ENCODE measurements at places on chromosomes 1 and 21.

GRCh38 chr1:245256528-245256927 is 101.7 kb downstream of the KIF26B start:
- DNase-seq = no peak

DNA sequence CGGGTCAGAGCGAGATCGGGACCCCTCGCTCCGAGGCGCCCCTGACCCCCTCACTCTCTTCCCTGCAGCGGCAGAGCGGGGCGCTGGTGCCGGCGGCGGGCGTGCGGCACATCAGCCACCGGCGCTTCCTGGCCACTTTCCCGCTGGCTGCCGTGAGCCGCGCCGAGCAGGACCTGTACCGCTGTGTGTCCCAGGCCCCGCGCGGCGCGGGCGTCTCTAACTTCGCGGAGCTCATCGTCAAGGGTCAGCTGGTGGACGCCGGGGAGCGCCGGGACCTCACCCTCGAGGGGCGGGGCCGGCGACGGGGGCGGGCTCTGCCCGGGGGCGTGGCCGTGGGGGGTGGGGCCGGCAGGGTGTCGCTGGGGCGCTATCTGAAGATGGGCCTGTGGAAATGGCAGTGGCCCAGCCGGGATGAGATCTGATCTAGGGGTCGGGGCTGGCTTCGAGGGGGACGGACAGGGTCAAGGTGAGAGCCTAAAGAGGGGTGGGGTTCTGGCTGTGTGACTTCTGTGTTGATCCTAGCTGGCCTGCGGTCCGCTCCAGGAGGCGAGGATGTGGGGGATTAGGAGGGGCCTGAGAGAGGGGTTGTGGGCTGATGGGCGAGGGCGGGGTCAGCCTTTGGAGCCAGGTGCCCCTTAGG is 23.6 kb downstream of the PTPRU start:
- DNase-seq = no peak

GRCh38 chr1:152449661-152450060 is 35.6 kb upstream of the CRNN start:
- DNase-seq = no peak

DNA sequence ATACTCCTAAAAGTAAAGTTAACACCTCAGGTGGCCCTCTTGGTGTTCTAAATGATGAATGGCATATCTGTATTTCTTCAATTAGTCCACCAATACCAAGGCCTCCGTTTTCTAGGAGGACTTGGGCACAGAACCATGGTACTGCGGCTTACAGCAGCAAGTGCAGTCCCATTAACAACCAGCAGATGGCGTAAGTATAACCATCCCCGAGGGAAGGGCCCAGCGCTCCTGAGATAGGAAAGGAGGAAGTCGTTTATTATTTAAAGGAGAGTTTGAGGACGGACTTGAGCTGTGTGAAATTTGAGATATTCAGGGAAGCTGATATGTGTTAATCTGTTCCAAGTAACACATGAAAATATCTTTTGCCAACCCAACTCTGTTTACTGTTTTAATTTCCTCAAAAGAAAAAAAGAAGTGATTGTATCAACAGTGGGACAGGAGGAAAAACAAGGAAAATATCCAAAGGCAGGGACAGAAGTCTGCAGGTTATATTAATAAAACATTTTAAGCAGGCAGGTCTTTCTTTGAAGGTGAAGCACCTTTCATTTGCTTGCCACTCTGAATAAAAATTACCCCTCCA is 37.7 kb upstream of the KCNJ15 start:
- no peak for DNase-seq

GRCh38 chr1:9293533-9294404 is 1.1 kb downstream of the SPSB1 start:
- no peak for DNase-seq

DNA sequence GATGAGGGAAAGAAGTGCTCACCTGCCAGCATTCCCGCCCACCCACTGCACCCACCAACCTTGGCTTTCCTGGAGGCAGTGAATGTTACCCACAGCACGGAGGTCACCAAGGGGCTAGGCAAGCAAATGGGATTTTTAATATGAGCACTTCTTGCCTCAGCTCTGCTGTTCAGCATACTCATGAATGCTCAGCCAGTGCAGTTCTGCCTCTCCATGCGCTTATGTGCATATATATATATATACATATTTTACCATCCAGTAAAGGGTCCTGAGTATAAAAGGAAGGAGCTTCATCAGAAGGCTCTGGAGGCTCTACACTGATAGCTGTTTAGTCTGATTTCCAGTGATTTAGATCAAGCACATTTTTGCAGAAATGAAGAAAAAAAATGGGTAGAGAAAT is 366.9 kb downstream of the SIPA1L2 start:
- no peak for DNase-seq

- no peak for DNase-seq
Measured at GRCh38 chr1:156608981-156609380, 7.7 kb upstream of the GPATCH4 start.

DNA sequence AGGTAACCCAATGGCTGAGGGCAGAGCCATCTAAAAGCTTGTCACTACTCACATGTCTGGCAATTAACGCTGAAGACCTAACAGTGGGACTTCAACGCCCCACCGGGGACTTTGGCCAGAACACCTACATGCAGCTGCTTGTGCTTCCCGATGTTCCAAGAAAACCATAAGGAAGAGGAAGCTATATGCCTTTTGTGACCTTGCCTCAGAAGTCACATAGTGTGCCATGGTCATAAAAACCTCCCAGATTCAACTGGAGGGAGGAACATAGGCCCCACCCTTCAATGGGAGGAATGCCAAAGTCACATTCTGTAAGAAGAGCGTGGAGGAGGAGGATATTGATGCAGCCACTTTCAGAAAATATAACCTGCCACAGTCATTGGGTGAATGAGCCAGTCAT is 147.8 kb upstream of the MAGI3 start:
- DNase-seq = no peak

GRCh38 chr21:39136711-39137110 is 46.5 kb downstream of the PSMG1 start:
- no peak for DNase-seq

DNA sequence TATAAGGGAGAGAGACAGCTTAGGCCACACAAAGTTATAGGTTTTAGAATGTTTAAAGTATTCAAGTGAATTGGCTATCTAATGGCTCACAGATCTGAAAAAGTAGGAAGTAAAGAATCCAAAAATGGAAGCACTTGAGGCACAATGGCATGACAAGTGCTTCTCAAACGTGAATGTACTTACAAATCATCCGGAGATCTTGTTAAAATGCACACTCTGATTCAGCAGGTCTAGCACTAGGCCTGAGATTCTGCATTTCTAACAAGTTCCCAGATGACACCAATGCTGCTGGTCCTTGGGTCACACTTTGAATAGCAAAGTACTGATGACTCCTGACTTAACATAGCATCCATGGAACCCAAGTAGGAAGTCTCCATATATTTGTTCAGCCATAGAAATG is 20.9 kb upstream of the AGL start:
- DNase-seq = no peak

- no peak for DNase-seq
Measured at GRCh38 chr1:217272385-217272784, 358.5 kb downstream of the GPATCH2 start.

- no peak for DNase-seq
Measured at GRCh38 chr1:150365941-150366340, 2.0 kb downstream of the RPRD2 start.

DNA sequence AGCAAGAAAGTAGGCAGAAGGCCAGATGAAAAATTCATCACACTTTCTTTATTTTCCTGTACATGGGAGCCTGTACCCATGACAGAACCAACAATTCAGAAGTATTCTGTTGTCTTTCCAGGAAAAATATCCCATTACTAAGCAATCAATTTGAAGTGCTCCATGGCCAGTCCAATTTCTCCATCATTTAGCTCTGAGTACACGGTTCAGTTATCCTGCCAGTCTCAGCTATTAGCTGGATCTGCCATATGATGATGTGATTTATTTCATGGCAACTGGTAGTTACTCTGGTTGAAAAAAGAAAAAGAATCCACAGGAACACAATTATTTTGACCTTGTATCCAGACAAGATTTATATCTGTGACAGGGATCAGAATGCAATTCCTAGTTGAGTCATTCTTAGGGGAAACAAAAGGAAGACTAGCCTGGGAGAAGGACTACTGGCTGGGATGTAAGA is 70.6 kb upstream of the GORAB start:
- no peak for DNase-seq

DNA sequence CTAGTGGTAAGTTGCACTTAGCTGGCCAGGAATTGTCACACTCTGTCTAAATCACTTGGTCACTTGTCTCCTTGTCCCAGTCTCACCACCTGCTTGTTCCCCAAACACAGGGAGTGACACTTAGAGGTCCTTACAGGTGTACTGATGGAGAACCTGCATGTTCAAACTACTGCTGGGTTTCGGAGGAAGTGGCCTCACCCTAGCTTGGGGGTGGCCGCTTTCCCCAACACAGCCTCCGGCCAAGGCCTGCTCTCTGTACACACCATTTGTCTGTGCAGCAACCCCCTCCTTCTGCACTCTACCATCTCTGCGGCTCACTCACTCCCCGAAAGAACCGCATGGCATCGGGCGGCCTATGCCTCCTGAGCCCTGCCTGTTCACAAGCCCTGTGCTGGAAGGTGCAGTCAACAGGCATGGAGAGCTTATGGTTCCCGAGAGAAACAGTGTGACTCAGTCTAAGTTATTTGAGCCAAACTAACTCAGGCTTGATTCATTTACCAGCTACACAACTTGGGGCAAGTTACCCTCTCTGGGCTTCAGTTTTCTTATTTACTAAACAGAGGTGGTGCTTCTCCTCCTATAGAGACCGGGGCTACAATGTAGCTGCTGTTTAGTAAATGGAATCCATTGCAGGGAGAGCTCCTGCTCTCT is 10.5 kb upstream of the SPRR4 start:
- no peak for DNase-seq

DNA sequence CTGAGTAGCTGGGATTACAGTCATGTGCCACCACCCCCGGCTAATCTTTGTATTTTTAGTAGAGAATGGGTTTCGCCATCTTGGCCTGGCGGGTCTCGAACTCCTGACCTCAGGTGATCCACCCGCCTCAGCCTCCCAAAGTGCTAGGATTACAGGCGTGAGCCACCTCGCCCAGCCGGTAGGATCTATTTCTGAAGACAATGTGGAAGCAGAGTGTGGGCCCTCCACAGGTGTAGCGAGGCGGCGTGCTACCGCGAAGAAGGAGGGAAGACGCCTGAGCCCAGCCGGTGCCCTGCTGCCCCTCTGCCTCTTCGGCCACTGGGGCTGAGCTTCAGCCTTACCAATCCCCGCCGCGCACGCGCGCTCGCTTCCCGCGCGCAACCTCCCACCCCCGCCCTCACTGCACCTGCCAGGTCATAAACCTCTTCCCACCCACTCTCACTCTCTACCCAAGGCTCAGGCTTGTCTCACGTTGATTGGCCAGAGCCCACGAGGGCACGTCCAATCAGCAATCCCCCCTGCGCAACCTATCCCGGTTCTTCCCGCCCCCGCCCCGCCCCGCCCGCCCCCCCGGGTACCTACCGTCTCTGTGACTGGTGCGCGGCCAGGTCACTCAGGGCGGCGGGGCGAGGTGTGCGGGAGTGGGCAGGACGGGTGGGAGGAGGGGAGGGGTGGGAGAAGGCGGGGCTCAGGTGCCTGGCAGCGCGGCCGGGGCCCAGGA is 409 bp upstream of the HOOK1 start:
- peak; percentile 78 for DNase-seq

DNA sequence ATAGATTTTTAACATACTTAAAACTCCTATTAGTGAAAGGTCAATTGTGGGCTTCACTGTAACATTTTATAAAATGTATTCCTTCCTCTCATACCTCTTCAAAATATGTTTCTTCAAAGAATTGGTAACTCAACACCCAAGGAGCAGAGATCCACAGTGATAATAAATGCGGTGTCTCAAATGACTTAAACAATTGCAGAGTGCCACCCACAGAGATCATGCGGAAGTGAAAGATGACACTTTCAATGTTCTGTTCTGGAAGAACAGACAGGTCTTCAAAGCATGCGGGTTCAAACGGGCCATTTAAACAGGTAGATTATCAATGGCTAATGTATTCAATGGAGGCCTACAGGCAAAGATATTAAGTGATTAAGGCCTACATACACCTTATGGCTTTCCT is 157.0 kb upstream of the GREM2 start:
- DNase-seq = no peak

DNA sequence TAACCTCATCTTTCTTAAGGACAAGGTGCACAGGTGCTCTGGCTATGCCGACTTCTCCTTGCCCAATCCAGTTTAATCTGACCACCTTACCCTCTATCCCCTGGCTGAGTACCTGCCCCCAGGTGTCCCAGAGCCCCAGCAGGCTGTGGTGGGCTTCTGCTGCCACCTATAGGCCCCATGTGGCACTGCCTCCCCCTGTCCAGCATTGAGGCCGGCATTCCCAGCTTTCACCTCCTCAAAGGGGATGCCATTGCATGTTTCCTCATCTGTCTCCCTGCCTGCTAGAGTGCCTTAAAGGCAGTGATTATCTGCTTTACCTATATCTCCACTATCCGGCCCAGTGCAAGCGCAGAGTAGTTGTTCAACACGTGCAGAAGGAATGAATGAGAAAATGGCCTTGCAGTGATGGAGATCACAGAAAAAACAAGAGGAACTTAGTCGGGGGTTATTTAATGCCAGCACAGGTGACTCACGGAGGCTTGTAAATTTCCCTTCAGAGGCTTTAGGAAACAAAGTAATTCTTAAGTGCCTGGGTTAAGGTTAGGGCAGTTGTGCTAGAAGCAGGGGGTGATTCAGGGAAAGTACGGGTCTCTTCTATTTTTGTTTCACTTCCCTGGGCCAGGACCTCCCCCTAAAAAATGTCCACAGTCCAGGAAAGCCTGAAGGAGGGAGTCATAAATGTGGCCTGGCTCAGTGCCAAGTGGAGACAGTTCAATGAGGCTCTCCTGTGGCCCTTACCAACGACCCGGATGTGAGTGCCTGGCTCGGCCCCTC is 131.8 kb upstream of the NGF start:
- DNase-seq = no peak

DNA sequence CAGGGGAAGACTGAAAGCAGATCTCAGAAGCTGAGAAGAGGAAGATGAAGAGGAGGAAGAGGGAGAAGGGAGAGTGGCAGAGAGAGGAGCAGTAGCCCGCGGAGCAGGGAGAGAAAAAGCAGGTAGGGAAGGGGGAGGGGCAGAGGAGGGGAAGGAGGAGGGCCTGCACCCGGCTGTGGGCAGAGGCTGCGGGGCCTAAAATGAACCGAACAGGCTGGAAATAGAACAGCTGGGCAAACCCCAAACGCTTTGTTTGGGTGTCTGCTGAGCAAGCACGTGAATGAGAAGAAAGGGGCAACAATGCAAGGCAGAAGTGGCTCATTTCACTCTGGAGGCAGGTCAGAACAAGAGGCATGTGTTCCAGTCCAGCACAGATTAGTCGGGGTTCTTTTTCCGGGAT is 33.5 kb downstream of the KCNC4 start:
- no peak for DNase-seq

DNA sequence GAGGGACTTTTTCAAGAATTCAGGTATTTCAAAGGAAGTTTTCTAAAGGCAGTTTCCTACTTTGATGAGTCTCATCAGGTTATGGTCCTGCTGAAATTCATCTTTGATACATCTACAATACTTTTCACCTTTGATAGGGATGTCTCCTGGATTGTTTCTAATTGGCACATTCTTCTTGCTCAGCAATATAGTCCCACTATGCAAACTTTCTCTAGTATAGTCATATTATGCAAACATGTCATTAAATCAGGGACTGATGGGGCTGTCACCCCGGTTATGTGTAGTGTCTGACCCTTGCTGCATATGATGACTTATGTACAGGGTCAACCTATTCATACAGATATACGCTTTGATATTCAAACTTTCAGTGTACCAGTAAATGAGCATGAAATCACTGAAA is 379 bp upstream of the FCRL1 start:
- DNase-seq = no peak

- DNase-seq = no peak
Measured at GRCh38 chr1:119188926-119189325, 48.5 kb upstream of the WARS2 start.

Data from activated T-helper 9 cell treated with anti-CD3 and anti-CD28 coated beads, Interleukin-2, amount 50 U/mL, for 16 hours (primary cell).